Adrenal gland (tissue), 19 donors: ENCODE measurements at places on chromosomes 1 and 21.
A peak's percentile ranks its signal among the peaks of the same experiment; 100 is the strongest.

DNA sequence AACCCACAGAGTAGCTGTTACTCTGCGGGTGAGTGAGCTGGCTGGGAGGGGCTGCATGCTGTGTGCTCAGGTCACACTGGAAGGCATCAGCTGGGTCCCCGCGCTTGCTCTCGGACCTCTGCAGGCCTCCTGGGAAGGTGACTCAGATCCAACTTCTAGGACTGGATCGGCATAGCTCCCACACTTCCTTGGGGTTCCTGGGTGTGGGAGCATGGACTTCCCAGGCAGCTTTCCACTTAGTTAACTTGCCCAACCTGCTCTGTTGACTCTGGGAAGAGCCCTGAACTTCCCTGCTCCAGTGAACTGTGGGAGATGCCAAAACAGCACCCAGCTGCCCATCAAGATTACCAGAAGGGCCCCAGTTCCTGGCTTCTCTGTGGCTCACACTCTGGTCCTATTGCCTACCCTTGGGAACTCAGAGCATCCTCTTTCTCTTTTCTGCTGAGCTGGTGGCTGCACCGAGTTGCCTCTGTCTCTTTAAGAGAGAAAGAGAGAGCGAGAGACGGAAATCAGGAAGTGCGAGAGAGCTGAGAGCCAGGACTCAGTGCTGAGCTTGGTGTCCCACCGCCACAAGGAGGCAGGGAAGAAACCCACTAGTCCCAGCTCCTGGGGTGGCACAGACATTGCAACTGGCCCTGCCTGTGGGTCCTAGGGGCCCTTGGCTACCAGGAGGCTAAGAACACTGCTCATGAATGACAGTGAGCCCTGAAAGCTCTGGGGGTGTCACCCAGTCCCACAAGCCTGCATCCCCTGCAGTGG lies at the start of gene IKBKE:
Gene IKBKE, plus strand, starts transcription at position 544 of the 759 bp plus-strand sequence. CDS start 2,752 bp downstream, outside the sequence.
- DNase-seq: peak; percentile 66
- H3K27me3 ChIP-seq: no peaks in the 10 kb centered on the region
- H3K4me3 ChIP-seq: peak within 1 kb of the TSS; percentile 54
- H3K27ac ChIP-seq: no peak within 1 kb of the TSS
- H3K4me1 ChIP-seq: peaks cover 4% of the 10 kb centered on the region

DNA sequence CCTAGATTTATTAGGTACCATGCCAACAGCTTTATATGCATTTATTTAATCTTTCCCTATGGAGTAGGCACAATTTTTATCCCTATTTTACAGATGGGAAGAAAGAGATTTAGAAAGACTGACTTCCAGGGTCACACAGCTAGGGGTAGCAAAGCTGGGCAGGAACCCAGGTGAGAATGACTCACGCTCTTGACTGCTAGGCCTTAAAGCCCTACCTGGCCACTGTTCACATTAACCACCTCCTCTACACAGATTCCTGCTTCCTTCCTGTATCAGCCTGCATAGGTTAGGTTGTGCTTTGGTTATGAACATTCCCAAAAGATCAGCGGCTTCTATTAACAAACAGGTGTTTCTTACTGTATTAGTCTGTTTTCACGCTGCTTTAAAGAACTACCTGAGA lies 53.2 kb downstream of the DNAJC6 start:
- no peaks in the 10 kb centered on the region for H3K36me3 ChIP-seq
- no peaks in the 10 kb centered on the region for H3K27me3 ChIP-seq
- H3K27ac ChIP-seq: no peak overlapping the region
- no peaks in the 10 kb centered on the region for H3K4me1 ChIP-seq

DNA sequence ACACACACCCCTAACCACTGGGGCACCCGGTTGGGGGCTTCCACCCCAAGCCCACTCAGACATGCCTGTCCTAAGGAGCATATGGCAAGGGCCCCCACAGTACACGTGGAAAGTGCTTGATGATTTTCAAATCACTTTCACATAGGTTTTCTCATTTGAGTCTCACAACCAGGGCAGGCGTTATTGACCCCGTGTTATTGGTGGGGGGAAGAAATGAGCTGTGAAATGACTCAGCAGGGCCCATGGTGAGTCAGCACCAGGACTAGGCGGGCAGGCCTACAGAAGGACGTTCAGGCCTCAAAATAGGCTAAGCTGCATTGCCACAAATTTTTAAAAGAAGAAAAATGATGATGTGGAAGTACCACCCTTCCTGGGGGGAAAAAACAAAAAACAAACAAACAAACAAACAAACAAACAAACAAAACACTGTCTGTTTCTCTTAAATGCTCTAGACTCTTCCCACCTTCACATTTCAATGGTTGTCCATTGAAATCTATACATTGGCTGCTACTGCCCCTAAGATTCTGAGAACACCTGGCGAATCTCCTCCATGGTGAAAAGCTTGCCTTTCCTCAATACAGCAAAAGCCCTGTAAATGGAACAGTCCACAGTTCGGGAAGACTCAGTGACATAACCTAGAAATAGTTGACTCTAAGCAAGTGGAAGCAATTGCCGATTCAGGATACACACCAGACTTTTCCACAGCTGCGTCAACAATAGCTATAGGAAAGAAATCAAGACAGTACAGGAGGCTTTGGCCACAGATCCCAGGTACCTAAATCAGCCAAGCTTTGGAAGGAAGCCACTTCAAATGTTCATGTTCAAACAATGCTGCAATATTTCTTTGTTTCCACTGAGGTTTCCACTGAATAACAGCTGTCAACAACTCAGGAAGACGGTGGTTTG lies 234.7 kb downstream of the TOMM20 start:
- H3K4me1 ChIP-seq: peaks cover 9% of the 10 kb centered on the region
- peak overlapping the region; percentile 70 for H3K27ac ChIP-seq
- DNase-seq: no peak

- H3K27me3 ChIP-seq: no peaks in the 10 kb centered on the region
- H3K4me3 ChIP-seq: no peak overlapping the region
- no peaks in the 10 kb centered on the region for H3K36me3 ChIP-seq
- peaks cover 59% of the 10 kb centered on the region for H3K4me1 ChIP-seq
- peak overlapping the region; percentile 72 for H3K27ac ChIP-seq
Observed at GRCh38 chr1:112636597-112637253, 17.1 kb downstream of the CAPZA1 start.

DNA sequence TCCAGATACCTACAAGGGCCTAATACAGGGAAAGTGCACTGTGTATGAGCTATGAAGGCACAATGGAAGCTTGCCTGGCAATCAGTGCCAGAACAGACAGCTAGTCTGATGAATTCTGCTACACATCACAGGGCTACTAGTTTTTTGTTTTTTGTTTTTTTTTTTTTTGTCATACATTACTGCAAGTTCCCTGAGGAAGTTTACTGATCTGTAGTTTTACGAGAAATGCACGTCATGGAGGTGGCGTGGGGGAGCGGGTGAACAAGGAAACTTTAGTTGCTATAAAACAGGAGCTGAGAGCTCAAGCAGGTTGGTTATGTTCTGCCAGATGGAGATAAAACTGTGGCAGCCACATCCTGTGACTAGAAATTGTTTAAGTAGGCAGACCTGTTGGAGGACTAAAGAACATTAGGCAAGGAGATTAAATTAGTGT lies 17.7 kb downstream of the PTPRC start:
- DNase-seq: peak; percentile 15
- peaks cover 6% of the 10 kb centered on the region for H3K4me1 ChIP-seq
- no peak overlapping the region for H3K27ac ChIP-seq
- no peaks in the 10 kb centered on the region for H3K36me3 ChIP-seq
- no peak overlapping the region for H3K4me3 ChIP-seq
- H3K27me3 ChIP-seq: no peaks in the 10 kb centered on the region
